Stimulated activated CD8-positive, alpha-beta memory T cell treated with anti-CD3 and anti-CD28 coated beads, Interleukin-15, amount 100 ng/mL, for 4 hours (primary cell): ENCODE measurements at places on chromosomes 7 and 10.
A peak's percentile ranks its signal among the peaks of the same experiment; 100 is the strongest.

DNA sequence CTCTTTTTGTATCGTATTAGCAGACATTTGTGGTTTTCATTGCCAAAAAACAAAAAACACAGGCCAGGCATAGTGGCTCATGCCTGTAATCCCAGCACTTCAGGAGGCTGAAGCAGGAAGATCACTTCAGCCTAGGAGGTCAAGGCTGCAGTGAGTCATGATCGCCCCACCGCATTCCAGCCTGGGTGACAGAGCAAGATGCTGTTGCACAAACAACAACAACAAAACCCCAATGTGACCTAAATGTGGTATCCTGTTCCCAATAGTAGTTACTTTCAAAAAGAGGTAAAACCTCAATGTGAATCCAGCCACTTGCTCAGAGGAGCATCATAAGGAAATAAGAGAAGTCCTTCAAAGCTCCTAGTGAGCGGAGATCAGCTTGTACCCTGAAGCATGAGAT is 45.8 kb upstream of the SKAP2 start:
- no peak for DNase-seq

DNA sequence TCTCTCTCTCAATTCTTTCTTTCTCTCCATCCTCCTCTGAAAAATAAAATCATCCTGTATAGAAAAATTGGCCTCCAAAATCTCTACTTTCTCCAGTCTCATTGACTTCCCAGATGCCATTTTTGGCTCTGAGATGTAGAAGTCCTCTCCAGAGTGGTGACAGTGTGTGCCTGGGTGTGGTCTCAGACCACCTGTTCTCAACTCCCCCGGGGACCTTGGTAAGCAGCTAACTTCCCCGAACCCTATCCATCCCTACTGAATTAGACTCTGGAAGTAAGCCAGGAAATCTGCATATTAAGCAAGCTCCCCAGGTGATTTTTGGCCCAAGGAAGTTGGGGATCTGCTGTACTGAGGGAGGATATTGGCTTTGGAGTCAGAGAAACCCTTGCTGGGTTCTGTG is 120.5 kb downstream of the WDR11 start:
- DNase-seq, result no peak

DNA sequence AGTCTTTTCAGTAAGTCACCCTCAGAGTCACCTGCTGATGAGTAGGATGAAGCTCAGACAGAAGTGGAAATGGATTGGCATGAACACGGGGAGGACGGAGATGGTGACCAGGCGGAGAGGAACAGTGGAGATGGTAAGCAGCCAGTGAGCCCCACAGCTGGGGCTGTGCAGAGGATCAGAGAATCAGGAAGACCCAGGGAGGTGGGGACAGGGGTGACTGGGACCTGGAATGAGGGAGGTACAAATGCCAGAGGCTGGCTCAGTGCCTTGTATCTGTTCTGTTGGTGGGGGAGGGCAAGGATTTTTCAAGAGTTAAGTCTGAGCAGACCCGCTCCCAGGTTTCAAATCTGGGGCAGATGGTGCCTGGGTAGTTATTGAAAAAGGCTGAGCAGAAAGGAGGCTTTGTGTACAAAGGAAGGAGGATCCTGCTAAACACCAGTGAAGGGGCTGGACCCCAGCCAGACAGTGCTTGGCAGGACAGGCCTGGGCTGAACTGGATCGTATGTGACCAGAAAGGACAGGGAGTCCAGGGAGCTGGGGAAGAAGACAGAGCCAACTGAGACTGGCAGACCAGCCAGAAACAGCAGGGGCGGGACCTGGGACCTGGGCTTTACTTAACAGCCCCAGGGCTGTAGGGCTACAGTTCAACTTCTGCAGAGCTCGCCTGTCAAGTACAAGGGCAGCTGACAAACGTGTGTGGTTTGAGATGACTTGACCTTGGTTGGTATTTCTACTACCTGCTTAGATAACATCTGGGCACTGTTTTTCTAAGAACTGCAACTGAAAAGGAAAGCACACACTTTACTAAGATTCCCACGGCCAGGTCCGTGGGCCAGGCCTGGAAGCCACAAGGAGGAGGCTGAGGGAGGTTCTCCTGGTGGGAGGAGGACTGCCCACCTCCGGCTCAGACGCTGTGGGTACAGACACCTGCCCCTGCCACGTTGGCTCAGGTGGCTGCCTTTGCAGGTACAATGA is 13.2 kb upstream of the FRMPD2 start:
- no peak for DNase-seq

GRCh38 chr7:69946901-69947300 is 348.6 kb downstream of the AUTS2 start:
- no peak for DNase-seq

DNA sequence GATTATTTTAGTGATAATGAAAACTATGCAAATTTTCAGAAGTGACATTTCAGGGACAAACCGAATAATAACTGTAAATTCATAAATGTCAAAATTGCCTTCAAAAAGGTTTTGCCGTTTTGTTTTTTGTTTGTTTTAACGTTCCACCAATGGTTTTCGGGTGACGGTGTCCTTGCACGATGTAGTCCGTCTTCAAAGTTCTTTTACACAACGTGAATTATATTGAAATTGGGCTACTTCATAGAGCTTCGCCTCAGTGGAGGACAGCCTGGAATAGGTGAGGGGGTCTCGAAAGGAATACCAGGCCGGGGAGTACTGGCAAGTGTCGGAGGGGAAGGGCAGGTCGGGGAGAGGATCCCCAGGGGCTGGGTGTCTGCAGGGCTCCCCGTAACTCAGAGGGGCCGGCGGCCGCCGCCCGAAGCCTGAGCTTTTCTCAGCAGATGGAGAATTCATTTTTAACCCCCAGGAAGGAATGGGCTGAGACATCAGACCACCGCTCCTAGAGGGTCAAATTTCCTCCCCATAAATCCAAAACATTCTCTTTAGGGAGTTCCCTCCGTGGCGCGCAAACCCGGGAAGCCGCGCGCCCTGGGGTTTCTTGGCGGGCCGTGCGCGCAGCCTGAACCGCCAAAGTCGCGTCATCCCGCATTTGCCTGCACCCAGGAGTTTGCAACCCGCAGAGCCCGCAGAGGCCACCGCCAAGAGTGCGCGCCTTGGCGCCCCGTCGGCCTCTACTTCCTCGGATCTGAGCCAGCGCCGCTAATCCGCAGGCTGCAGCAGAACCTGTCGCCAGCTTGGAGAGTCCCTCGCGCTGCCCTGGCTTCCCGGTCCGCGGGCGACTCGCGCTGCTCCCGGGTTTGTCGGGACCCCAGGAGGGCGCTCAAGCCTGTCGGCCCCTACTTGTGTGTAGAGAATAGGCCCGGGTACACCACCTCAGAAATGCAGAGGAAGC is 17.3 kb upstream of the EVX1 start:
- DNase-seq, result no peak

- DNase-seq, result no peak
Observed at GRCh38 chr7:153022475-153023193, 263.1 kb downstream of the ACTR3B start.

DNA sequence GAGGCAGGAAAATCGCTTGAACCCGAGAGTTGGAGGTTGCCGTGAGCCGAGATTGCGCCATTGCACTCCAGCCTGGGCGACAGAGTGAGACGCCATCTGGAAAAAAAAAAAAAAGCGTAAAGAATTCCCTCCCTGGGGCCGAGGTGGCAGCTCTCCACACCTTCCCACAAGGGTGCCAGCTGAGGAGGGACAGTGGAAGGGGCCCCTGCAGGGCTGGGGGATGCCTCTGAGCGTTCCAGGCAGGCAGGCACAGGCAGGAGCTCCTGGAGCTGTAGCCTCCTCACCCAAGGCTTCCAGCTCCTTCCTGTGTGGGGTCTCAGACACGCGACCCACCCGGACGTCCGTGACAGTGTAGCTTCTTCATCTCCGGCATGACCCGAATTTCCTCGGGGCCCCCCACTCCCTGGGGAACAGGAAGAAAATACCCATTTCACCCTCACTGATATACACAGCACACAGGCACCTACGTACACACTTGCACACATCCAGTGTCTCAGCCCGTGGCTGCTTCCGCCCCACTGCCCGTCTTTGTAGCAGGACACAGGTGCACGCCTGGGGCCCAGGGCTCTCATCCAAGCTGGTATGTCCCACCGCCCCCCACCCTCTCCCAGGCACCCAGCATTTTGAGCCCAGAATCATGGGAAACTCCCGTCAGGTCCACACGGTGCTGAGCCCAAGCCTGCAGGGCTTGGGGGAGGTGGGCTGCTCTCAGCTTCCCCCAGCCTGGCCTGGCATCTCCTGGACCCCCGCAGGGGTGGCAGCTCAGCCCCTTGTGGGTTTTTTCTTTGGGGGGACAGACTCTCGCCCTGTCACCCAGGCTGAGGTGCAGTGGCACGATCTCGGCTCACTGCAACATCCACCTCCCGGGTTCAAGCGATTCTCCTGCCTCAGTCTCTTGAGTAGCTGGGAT is 25.7 kb downstream of the GRIFIN start:
- DNase-seq, result no peak

- DNase-seq, result peak; percentile 63
Observed at GRCh38 chr10:80205477-80206276, at the start of gene ANXA11. TSS of gene ANXA11 (minus strand) at chr10:80205537. CDS start at chr10:80172861, 32,676 bp downstream.

- DNase-seq, result no peak
Observed at GRCh38 chr10:69845574-69846292, 44.0 kb downstream of the COL13A1 start.

GRCh38 chr7:22430457-22430856 is 69.5 kb downstream of the STEAP1B start:
- no peak for DNase-seq

DNA sequence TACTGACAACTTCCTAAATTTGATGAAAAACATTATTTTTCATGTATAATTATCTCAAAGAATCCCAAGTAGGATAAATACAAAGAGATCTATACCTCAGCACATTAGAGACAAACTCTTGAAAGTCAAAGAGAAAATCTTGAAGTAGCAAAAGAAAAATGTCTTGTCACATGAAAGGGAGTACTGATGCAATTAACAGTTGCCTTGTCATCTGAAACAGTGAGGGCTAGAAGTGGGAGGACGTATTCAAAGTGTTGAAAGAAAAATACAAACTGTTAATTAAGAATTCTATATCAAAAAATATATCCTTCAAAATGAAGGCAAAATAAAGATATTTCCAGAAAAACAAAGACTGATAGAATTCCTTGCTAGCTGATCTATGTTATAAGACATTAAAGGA is 35.5 kb upstream of the ARHGAP22 start:
- DNase-seq, result no peak

- no peak for DNase-seq
Observed at GRCh38 chr10:120421250-120421649, 35.8 kb upstream of the PLPP4 start.

- no peak for DNase-seq
Observed at GRCh38 chr10:22325272-22326144, 4.6 kb downstream of the BMI1 start.

- DNase-seq, result no peak
Observed at GRCh38 chr10:98458809-98459784, 12.4 kb upstream of the HPS1 start.

DNA sequence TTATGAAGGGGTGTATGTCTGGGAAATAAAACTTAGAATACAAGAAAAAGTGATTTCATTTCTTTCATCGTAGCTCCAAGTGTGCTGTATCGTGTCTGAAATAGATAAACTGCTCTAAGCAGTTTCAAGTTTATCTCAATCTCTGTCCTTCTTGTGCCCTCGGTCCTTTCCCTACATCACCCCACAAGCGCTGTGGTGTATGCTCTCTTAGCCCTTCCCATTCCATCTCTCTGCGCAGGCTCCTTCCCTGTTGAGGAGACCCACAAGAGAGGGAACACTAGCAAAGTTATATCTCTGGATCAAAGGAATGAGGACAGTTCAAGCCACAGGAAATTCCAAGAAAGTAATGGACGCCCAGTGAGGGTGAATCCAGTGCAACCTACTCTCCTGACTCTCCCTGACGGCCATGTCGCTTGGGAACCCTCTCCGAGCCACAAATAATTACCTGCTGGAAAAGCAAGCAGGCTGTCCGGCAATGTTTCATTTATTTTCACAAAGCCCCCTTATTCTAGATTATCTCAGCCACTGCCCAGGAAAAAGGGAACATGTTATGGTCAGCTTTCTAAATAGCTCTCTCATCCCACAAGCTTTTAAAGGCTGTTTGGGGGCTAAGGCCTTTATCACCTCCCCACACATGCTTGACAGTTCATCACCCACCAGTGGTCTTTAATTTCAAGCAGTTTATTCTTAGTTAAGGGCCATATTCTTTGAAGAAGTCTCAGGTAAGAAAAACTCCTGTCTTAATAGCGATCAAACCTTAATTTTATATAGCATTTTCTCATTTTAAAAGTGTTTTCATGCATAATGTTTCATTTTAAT is 34.8 kb downstream of the LRRC4 start:
- DNase-seq, result no peak

DNA sequence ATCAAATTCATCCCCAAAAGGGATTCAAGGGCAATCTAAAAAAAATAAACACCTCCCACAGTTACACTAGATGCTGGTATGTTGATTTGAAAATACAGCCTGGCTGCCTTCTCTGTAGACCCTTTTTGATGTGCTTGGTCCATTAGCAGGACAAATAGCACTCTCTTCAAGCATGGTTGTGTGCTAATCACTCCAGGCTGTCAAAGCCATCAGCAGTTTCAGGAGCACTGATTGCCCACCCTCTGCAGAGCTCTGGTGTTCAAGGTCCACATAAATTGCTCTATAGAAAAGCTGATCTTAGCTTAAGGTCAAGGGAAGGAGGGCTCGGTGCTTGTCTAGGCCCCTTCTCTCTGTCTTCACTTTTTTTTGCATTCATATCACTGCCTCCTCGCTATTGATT is 35.4 kb downstream of the PRR15 start:
- DNase-seq, result no peak

- DNase-seq, result no peak
Observed at GRCh38 chr7:55375237-55375636, 10.1 kb downstream of the LANCL2 start.

DNA sequence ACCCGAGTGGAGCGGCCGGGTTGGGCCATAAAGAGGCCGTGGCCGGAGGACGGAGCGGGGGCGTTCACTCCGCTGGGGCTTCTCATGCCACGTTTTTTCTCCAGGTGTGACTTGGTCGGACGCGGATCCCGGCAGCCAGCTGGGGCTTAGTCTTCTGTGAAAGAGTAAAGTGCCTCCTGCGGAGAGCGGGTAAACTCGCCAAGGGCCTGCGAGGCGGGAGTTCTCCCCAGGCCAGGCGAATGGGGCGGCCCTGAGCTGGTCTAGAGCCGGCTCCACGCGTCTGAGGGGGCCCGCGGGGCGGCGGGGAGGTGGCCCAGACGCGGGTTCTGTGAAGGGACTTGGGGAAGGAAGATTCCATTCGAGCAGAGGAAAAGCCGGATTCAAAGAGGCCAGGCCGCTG is 86.3 kb upstream of the VIPR2 start:
- no peak for DNase-seq

DNA sequence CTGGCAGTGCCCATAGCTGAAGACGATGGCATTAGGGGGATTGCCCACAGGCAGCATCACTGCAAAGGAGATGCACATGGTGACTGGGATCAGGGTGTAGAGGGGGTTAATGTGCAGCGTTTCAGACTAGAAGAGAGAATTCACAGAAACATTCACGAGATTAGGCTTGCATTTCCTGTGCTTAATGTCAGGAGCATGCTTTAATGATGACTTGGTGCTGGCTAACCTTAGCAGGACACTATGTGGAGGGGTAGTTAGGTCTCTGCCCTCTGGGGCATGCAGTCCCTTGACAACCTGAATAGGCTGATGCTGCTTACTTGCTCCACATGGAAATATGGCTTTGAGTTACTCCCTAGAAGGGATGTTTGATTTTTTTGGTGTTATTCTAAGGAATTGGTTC is 21.8 kb downstream of the STMP1 start:
- DNase-seq, result no peak

GRCh38 chr7:157008206-157009169 is 2.0 kb downstream of the MNX1 start:
- no peak for DNase-seq

- DNase-seq, result no peak
Observed at GRCh38 chr7:135756191-135756590, 7.6 kb upstream of the FAM180A start.
